Smooth muscle cell of the coronary artery (primary cell): ENCODE measurements at places on chromosomes 13 and 19. TPM values are rescaled to one million over a fixed set of nuclear protein-coding genes. Genes with fewer than 3 reads are reported as not detected.

The ZNF83 gene
- 37.7 and 46.9 TPM in 2 replicates for total RNA-seq

The SYT3 gene
- total RNA-seq: 0.35 TPM in 1 of 2 replicates, not detected in the other

The LILRB5 gene
- total RNA-seq: not detected in 2 replicates

The FLT3LG gene
- total RNA-seq: 1.9 and 3.0 TPM in 2 replicates

The IZUMO4 gene
- total RNA-seq: 0.90 and 2.1 TPM in 2 replicates
